ENCODE measurements at places on chromosomes 12 and 14.

- no peak for DNase-seq
Observed at GRCh38 chr12:87866578-87867292, 162.5 kb downstream of the C12orf50 start.

GRCh38 chr12:106309671-106310505, 7.4 kb downstream of the TCP11L2 start:
- DNase-seq, result no peak

DNA sequence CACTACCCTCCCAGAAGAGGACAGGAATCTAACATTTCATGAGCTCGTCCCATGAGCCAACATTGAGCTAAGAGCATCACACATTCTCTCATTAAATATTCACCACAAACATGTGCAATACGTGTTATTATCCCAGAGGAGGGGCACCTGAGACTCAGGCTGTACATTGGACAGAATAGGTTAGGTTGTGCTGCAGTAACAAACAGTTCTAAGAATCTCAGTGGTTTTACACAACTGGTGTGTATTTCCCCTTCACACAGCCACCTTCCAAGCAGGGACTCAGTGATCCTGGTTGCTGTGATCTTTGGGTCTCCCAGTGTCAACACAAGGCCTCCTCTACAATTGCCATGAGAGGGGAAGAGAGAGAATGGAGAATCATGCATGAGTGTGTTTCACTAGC, 15.0 kb upstream of the ACTN1 start:
- DNase-seq, result no peak

DNA sequence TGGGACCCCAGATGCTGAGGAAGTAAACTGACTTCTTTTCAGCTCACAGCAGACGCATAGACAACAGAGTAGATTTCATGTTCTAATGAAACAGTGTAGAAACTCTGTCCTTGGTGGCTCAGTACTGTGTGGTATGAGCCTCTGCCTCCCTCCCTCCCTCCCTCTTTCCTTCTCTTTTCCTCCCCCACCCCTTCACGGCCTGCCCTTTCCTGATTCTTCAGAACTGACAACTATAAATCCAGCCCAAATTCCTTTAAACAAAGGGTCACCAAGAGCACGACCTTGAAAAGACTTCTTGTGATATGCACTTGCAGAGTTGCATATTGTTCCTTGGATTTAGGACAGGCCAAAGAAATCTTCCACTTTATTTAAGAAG, 164.0 kb downstream of the ETV6 start:
- no peak for DNase-seq

GRCh38 chr12:82867762-82868500, 181.2 kb downstream of the TMTC2 start:
- no peak for DNase-seq

- no peak for DNase-seq
Observed at GRCh38 chr12:76784600-76785051, 20.7 kb downstream of the ZDHHC17 start.

GRCh38 chr14:50961605-50962221, 17.4 kb upstream of the PYGL start:
- DNase-seq, result no peak

GRCh38 chr14:53495846-53496343, 342.8 kb upstream of the DDHD1 start:
- DNase-seq, result no peak

DNA sequence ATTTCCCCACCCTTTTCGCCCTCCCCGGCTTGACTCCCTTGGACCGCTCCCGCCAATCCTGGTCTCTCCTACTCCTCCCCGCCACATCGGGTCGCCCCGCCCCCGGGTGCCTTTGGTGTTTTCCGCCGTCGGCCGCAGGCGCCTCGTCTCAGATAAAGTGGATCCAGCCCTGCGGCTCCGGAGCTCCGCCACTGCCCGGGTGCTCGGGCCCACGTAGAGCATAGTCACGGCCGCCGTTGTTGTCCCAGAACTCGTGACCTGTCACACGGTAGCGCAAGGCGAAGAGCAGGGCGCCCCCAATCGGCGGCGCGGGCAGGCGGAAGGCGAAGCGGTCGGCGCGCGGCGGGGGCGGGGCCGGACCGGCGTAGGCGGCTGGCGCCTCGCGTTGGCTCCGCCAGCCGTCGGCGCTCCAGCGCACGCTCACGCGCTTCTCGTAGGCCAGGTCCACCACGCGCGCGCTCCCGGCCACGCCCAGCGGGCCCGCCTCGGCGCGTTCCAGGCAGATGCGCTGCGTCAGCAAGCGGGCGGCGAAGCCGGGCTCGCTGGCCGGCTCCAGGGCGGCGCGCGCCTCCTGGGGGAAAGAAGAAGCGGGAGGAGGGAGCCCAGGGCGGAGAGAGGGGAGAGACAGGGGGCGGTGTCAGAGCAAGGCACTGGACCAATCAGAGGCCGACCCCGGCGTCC, 1.2 kb downstream of the PPP1R3E start:
- DNase-seq, result peak; percentile 85

- no peak for DNase-seq
Observed at GRCh38 chr12:108635201-108635996, 1.7 kb upstream of the SELPLG start.

DNA sequence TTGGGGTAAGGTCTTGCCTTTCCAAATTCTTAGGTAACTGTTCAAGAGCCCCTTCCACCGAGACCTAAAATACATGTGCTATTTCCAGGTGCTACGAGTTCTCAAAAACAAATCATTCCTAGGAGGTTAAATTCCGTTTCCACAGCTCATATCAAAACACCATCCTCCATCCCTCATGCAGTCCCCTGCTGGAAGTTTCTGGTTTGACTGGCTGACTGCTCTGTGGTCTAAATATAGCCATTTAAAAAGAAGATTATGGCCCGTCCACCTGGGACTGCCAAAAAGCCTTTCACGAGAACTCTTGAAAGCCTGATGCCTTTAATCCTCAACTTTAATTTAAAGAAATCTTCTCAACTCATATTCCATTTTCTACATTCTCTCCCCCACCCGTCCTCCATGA, 201.5 kb upstream of the MYL2 start:
- DNase-seq, result no peak

DNA sequence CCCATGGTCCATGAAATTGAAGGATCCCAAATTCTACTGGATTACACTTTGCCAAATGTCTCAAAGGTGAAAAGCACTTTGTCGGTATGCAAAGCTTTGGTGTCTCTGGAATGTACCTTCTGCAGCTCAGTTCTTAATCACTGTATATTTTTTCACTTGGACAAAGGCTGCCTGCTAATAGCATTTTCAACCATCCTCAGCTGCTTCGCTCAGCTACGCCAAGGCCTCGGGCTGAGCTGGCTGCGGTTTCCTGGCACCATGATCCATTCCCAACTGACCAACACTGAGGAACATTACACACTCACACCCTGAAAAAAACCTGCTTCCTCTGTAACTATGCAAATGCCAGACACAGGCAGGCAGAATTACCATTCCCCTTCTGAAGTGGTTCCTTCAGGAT, 335.2 kb downstream of the DPF3 start:
- DNase-seq, result no peak

DNA sequence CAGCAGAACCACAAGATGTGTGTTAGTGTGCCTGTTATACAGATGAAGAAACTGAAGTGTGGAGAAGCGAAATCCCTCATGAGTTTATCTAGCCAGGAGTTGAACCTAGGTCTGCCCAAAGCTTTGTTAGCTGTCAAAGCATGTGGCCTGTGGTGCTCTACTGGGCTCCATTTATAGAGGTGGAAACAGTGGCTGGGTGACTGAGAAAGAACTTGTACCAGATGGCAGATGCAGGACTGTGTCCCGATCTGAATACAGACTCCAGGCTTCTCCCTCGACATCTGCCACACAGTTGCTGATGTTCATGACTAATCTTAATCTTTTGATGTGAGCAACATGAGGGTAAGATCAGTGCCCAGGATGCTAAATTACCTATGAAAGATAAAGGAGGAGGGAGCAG, 89.1 kb downstream of the C12orf75 start:
- no peak for DNase-seq

GRCh38 chr12:123150744-123151456, at the start of gene PITPNM2:
Gene PITPNM2 (minus strand): TSS chr12:123151090. CDS start chr12:123034590, 116,500 bp downstream.
- peak; percentile 49 for DNase-seq

DNA sequence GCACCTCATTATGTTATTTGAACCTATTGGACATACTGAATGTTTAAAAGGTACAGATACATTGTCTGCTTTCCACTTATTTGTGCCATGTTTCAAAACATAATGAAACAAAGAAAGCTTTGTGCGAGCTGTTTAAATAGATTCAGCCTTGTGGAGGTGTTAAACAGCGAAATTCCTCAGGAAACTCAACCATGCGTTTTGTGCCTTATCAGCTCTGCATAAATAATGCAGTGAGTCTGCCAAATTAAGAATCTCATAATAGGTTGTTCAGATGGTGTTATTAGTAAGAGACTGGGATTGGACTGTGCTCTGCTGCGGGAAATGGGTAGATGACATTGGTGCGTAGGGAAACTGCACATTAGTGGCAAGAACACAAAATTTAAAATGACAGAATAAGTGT, 163.7 kb upstream of the CLEC14A start:
- DNase-seq, result no peak

GRCh38 chr12:104011253-104011652, 38.7 kb downstream of the GLT8D2 start:
- DNase-seq, result no peak

GRCh38 chr12:131729254-131729955, 18.5 kb downstream of the SFSWAP start:
- no peak for DNase-seq

All from activated CD8-positive, alpha-beta memory T cell treated with anti-CD3 and anti-CD28 coated beads for 1 hour (primary cell).